ENCODE measurements at places on chromosomes 5 and 9.
A peak's percentile ranks its signal among the peaks of the same experiment; 100 is the strongest.

DNA sequence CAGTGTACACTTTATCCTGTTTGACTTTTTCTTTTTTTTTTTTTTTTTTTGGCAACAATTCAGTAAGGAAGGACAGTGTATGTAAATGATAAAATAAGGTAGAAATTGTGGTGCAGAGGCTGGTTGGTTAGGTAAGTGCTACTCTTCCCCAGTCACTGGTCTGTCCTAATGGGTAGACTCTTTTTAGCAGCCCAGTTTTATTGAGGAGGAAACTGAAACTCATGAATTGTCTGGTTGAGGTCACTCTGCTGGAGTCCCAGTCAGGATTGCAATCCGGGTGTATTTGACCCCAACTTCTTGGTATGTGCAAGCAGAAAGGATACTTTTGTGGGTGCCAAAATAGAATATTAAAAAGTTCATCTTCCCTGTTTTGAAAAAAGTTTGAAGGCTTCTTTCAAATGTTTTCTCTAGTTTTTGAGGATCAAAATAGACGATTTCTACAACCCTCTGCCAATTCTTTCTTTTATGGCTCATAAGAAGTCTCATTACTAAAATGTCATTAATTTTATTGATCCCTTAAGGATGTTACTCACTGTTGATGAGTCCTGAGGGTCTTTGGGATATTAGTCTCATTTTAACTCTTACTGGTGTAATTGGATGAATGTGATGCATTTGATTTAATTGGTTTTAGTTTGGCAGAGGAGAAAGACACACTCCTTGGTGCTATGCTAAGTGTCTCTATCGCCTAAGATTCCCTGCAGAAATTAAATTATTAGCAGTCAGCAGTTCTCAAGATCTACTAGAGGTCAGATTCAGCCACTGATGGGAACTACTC lies 171.9 kb downstream of the KDM4C start:
- no peak for DNase-seq

- peak; percentile 76 for DNase-seq
Measured at GRCh38 chr5:50962934-50963872, 296.8 kb downstream of the PARP8 start.

- DNase-seq: peak; percentile 43
Measured at GRCh38 chr5:8756498-8757084, 789.3 kb downstream of the SEMA5A start.

- DNase-seq: no peak
Measured at GRCh38 chr5:38466424-38467189, 89.8 kb downstream of the LIFR start.

- DNase-seq: peak; percentile 82
Measured at GRCh38 chr9:124108216-124108615, 96.6 kb downstream of the LHX2 start.

- no peak for DNase-seq
Measured at GRCh38 chr9:129109952-129110739, 447 bp downstream of the CRAT start.

DNA sequence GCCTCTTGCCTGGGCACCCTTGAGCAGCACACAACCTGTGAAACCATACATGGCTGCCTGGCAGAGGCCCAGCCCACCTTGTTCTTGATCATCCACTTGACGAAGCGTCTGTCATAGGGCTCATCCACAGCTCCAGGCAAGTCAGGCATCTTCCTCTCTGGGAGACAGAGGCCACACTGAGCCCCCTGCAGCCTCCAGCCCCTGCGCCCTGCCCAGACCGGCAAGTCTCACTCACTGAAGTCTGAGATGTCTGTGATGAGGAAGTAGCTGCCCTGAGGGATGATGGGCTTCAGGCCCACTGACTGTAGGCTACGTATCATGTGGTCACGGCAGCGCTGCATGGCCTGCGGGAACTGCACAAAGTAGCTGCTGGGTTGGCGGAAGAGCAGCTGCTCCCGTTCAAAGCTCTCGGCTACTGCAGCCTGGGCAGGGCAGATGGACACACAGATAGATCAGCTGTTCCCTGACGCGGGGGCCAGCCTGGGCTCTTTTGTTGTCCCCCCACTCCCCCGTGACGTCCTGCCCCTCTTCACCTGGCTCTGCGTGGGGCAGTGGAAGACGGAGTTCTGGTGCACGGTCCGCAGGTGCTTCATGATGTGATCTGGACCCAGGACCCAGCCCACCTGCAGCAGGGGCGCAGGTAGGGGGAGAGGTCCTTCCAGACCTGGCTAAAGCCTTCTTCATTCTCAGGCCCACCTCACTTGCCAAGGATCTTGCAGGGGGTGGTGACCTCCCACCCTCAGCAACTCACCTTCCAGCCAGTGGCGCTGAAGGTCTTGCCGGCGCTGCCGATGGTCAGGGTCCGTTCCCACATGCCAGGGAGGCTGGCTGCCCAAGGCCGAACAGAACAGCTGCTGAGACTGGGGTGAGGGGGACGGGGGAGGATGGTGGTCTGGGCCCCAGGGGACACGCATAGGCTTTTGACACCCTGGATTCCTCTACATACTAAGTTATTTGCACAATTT lies 5.9 kb upstream of the SPOUT1 start:
- DNase-seq: no peak

DNA sequence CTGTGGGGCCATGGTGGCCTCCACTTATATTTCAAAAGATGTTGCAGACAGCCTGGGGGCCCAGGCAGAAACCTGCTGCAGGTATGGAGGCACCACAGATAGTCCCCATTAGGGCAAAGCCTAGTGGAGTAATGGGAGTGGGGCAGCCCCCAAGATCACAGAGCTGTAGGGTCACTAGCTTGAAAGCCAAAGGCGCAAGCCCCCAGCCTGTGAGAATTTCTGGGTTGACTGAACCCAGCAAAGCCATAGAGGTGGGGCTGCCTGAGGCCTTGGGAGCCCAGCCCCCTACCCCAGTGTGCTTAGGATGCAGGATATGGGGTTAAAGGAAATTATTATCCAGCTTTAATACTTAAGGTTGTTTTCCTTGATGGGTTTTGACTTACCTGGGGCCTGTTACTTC lies 165.3 kb upstream of the FBN2 start:
- no peak for DNase-seq

DNA sequence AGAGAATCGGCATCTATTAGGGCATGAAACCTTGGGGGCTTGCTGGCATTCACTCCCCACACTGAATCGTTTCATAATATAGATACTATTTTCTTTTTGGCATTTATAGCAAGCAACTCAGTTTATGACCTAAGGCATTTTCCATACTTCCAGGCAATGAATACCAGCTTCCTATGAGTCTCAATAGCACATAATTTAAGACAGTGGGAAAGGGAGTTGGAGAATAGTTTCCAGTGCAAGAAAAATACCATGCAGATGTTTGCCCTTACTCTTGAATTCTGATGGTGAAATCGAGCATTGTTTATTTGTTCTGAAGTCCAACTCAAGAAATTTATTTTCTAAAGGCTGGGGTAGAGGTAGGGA lies 175.8 kb upstream of the KLF9 start:
- no peak for DNase-seq

DNA sequence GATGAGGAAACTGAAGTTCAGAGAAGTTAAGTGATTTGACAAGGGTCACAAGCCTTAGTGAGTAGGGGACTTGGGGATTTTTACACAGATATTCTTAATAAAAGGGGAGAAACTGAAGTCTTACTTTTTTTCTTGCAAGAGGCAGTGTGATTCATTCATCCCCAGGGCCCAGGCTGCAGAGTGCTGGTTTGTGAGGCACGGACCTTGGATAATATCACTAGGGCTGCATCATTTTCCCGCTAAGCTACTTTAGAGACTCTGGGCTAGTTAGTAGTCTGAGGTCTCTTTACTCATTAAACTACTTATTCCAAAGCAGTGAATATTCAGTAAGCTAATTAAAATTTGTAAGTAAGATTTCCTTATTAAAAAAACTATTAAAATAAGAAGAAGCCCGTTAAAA lies 195.0 kb downstream of the PBX3 start:
- DNase-seq: no peak

GRCh38 chr5:111133436-111133751 lies 41.2 kb downstream of the WDR36 start:
- no peak for DNase-seq

- DNase-seq: no peak
Measured at GRCh38 chr9:133405508-133406438, 12.0 kb downstream of the REXO4 start.

DNA sequence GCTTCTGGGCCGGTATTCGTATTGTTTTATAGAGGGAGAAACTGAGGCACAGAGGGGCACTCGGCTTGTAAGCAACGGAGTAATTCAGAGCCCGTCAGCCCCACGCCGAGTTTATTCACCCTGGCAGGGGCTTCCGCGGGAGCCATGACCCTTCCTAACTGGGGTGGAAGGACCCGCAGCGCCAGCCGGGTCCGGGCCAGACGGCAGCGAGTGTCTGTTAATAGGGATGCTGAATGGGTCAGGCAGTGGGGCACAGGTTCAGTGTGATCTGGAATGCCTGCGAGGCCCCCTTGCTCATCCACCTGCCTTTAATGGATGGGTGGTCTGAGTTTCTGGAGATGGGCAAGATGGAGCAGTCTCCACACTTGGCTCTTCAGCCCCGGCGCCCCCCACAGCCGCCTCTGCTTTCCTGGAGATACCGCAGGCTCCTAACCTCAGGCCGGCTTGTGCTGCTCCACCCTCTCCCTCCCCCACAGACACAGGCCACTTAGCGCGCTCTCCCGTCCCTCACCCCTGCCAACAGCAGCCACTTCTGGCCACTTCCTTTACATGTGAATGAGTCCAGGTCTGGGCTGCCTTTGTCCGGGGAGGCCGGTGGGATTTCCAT lies 147.1 kb downstream of the ERCC6L2 start:
- no peak for DNase-seq

DNA sequence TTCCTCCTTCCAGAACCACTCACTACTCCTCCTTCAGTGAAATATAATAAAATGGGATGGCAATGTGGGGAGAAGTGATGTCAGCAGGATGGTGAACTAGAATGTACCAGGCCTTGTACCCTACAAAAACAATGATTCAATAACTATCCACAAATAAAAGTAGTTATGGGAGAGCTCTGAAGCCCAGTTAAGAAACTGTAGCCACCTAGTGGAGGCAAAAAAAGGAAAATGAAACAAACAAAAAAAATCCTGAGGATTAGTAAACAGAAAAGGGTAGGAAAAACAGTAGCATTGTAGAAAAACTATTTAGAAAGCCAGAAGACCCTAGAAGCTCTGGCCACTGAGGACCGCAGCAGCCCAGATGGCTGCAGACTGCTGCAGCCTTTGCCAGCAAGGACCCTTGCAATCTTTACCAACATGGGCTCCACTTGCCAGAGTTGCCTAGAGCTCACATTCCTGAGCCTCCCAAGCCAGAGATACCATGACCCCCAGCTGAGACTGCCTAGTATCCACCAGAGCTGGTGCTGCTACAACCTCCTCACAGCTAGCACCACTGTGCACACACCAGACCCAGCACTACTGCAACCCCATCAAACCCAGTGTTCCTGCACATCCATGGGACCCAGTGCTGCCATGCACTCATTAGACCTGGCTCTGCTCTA lies 259.7 kb upstream of the MSX2 start:
- no peak for DNase-seq

DNA sequence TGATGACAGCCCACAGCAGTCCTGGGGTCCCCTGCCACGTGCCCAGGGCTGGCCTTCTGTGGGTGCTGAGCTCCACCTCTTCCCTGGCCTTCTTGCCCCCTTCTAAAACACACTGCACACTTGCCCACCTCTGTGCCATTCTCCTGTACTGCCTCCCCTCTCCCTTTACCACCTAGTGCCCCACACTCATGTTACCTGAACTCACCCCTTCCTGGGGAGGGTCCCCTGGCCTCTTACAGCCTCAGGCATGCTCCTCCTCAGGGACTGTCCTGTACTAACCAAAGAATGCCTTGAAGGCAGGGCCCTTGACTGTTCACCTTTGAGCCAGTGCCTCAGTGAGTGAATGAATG lies 60.3 kb downstream of the FGF18 start:
- no peak for DNase-seq

- no peak for DNase-seq
Measured at GRCh38 chr9:88985616-88986015, 5.7 kb upstream of the S1PR3 start.

DNA sequence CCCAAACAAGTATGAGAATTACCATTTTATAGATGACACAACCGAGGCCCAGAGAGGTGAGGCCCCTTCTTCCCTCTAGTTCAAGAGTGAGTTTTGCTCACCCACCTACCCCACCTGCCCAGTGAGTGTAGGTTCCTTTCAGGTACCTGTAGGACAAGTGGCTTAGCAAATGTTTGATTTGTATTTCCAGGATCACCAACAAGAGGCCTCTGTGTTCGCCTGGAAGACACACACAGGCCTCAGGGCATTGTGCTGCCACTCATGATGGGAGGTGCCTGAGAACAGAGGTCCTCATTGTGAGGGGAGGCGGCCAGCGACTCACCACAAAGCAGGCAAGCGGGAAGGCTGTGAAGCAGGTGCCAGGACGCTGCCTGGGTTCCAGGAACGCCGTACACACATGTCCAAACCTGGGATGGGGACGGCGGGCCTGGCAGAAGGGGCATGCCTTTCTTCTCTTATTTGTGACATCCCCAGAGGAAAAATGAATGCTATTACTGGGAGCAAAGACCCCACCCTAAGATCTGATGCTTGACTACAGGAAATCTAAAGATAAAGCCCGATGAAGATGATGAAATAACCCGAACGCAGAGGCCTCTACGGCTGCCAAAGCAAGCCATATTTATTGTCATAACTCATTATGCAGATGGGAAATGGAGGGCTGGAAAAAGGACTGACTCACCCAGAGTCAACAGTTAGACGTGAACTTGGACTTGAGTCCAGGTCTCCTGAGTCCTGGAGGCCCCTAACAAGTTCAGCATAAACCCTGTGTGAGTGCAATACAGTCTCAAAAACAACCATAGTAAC lies 60.2 kb upstream of the SLC25A51 start:
- peak; percentile 72 for DNase-seq

DNA sequence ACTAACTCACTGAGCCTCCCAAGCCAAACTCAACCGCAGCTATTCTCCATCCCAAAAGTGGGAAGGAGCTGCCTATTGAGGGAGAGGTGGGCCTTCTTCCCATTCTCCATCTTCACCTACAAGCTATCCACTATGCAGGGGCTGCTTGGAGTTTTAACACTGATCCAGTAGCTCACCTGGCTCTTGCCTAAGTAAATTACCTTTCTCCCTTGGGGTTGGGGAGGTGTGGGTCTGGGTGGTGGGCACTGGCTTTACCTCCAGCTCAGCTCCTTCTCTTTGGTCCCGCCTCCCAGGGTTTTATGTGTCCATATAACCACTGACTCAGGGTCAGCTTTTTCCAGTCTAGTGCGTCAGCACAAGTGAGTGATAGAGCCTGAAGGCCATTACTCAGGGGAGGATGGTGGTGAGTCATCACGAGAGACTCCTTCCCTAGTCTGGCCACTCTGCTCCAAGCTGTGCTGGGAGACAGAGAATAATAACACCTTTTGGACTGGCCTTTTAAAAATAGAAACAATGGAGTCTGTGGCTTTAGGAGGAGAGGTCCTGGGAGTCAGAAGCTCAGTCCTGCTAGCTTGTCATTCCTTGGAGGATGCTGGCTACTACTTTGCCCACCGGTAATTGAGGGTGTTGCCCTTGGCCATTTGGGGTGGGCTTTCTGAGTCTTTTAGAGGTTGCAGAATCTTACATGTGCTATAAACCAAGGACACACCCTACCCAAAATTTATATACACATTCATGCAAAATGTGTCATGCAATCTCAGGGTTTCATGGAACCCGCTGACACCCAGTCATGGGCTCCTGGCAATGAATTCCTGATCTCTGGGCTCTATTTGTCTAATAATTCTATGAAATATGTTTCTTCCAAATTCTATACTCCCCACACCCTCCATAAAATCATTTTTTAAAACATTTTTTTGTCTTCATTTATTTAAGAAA lies 35.6 kb upstream of the ATP6V1G1 start:
- no peak for DNase-seq
